ENCODE measurements at places on chromosomes 11 and 22.

- DNase-seq, result no peak
These were observed 41.7 kb downstream of the PRMT3 start for GRCh38 chr11:20429216-20429615.

DNA sequence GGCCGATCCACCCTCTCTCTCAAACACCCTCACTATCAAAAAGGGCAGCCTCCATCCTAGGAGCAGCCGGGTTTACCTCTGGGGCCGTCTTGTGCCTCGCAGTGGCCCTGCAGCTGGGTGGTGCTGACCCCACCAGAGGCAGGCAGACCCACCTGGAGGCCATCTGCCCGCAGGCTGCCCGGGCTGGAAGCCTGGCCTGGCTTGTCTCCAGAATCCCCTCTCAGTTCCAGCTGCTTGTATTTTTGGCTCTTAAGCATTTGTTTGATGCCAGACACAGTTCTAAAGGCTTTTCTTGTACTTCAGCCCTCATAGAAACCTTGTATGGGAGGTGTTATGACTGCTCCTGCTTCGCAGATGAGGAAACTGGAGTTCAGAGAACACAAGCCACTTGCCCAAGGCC lies 4.2 kb upstream of the NFAM1 start:
- no peak for DNase-seq

DNA sequence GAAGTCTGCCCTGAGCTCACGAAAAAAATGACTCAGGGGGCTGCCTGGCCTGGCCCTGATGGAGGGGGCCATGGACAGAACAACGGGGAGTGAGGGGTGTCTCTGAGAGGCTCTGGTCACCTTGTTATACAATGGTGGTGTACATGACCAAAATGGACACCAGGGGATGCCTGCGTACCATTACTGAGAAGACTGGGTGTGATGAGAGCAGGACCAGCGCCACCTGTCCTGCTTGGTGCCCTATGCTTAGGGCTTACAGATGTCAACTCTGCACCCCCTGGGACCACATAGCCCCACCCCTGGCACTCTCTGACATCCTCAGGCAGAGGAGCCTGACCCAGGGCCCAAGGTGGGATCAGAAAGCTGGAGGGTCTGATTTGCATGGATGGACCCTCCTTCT lies 104.8 kb downstream of the ZNF280B start:
- no peak for DNase-seq

DNA sequence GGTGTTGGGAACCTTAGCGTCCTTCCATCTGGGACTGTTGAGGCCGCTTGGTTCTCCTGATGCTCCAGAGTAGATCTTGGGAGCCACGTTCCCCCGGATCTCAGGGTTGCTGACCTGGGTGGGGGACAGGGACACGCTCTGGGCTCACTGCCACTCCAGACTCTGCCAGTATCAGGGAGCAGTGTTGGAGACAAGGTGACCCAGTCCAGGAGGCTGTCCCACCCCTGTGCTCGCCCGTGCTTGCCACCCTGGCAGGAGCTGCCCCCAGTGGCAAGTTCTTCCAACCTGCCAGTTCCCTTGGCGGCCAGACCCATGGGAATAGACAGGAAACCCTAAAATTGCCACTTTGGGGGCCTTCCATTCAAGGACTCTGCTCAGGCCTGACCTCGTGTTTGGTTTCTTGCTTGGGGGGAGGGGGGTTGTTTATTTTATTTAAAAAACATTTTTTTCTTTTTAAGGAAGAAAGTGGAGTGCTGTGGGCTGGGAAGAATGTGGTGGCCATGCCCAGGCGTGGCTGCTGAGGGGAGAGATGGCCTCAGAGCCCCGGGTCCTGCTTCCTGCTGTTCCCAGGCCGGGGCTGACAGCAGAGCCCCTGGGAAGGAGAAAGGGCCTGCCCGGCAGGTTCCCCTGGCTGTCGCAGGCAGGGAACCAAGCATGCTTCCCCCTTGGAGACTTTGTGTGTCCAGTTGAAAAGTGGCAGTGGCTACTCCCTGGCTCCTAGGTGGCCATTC lies 7.2 kb downstream of the GRK2 start:
- DNase-seq, result no peak

GRCh38 chr11:94297985-94298576 lies 6.3 kb upstream of the IZUMO1R start:
- no peak for DNase-seq

- peak; percentile 84 for DNase-seq
These were observed 23.9 kb upstream of the LYVE1 start for GRCh38 chr11:10592331-10592730.

- DNase-seq, result no peak
These were observed at the start of gene SMIM45 for GRCh38 chr22:41951898-41952474. TSS of gene SMIM45 (plus strand) at chr22:41952150.

DNA sequence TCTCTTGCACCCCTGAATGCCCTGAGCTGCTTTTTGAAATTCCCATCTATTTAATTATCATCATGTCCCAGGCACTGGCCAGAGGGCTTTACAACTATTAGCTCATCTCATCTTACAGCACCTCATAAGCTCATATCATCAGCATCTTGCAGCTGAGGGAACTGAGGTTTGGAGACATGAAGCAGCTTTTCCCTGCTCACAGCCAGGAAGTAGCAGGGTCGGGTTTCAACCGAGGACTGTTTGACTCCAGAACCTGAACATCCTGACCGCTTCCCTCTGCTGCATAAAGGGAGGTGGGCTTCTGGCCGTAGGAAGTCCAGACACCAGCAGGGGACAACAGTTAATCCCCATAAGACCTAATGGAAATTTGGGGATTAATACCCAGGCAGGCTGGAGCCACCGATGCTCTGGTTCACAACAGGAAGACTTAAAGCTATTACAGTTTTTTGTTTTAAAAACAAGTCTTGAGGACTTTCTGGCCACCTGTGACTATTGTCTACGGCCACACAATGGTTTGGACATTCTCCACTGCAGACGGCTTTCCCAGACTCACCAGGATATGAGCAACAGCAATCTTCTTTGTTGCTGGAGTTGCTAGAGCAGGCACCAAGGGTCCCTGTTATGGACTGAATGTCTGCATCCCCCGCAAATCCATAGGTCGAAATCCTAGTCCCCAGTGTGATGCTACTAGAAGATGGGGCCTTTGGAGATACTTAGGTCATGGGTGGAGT lies 47.4 kb downstream of the CHST1 start:
- DNase-seq, result no peak

DNA sequence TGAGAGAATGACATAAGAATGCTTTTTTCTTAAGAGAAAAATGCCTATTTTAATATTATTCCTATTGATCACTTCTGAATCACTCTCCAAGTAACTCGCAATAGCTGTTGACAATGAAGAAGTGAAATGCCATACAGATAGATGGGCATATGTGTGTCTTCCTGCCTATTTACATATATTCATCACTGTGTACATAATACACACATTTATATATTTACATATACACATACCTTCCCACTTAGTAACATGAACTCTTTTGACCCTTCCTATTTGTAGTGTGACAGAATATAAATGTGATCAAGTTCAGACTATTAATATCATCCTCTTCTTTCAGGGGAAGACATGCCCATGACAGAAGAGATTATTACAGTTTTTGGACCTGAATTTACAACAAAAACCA lies 756.7 kb downstream of the DLG2 start:
- DNase-seq, result no peak

- DNase-seq, result no peak
These were observed 14.5 kb downstream of the SCGB1A1 start for GRCh38 chr11:62433141-62433903.
